ENCODE measurements at places on chromosomes 3 and 15.
A peak's percentile ranks its signal among the peaks of the same experiment; 100 is the strongest.

DNA sequence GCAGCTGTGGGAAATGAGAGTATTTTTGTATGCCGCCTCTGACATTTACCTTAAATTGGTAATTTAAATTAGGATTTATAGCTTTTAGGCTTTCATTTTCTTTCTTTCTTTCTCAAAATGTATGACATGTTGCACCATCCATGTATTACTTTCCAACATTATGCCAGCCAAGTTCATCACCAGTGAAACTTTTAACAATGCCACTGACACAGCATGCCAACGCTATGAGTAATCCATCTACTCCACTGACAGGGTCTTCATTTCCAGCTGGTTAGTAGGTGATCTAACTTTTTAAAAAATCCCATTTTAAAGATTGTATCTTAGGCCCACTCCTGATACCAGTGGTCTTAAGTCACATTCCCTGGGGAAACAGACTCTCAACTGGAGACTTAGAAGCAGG, 21.8 kb upstream of the CLDN16 start:
- DNase-seq, result no peak

DNA sequence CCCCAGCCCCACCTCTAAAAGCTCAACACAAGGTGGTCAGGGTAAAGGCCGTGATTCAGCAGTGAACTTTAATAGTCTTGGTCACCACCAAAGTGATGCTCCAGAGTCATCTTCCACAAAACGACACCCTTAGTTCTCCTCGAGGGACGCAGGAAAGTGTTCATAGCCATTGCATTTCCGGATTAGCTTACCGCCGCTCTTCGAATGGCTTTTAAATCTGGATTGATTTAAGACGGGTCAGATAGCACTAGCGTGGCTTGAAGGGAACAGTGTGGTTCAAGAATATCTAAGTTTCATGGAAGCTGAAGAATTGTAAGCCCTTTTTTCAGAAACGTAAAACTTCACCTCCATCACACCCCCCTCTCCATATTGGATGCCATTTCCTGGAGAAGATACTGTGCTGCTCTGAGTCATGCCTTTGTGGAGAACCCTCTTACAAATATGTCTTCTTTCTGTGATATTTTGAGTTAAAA, 829 bp downstream of the RNF7 start:
- no peak for DNase-seq

DNA sequence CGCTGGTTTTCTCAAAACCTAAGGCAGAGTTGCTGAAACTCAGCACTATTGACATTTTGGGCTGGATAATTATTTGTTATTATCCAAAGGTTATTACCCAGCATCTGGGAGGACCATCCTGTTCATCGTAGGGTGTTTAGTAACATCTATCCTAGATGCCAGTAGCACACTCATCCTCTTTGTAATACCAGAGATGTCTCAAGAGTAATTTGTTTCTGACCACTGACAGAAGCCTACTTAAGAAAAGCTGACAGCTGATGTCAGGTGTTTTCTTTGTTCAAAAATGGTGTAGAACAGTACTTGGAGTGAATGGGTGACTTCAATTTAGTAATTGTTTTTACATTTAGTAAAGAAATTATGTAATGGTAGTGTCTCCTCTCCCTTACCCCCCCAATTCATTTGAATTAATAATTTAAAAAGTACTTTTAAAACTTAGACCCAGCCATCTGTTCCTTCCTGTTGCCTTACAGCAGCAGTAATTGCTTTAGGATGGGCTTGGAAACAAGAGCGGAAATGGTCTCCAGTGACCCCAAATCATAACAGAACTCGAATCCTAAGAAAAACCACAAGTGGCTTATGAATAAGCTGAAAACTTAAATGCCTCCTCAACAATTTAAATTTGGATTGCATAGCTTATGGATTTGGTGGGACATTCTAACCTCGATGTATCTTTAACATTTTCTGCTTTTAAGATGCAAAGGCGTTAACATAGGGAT, 105.4 kb downstream of the PTPRG start:
- no peak for DNase-seq

DNA sequence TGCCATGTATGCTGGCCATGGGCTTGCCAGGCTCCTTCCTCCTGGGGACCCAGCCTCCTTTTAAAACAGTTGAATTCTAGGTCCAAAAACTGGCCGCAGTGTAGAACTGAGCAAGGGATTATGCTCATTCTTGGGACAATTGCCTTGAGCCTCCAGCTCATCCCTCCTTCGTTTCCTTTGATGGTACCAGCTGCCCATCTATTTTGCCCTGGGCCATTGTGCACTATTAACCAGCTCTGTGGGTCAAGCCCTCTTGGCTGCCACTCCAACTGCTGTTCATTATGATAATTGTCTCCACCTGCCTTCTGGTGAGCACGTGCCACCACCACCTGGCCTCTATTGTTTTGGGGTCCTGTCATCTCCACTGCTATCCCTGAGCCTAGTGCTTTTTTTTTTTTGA, 75.8 kb upstream of the SYN2 start:
- DNase-seq, result no peak

DNA sequence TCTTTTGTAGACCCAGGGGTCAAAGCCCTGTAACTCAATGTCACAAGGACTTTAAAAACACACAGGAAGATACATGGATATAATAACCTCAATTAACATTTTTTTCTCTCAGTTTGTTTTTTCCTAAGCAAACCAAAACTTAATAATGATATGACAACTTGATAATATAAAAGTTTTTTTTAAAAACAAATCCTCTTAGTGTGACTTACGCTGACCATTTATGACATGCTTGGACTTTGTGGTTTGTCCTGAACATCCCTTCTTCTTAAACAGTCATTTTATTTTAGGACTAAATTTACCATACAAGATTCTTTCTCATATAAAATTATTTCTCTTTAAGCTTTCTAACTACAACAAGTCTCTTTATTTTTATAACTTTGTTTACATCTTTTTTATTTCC, 25.4 kb upstream of the FAM3D start:
- DNase-seq, result peak; percentile 21

GRCh38 chr3:102511639-102512038, 76.8 kb downstream of the ZPLD1 start:
- DNase-seq, result no peak

- DNase-seq, result no peak
These were observed 25.0 kb downstream of the CEP70 start for GRCh38 chr3:138569090-138569489.

- DNase-seq, result no peak
These were observed 34.5 kb downstream of the RAB27A start for GRCh38 chr15:55254916-55255679.

GRCh38 chr15:80478075-80478474, 73.9 kb downstream of the ARNT2 start:
- DNase-seq, result no peak

DNA sequence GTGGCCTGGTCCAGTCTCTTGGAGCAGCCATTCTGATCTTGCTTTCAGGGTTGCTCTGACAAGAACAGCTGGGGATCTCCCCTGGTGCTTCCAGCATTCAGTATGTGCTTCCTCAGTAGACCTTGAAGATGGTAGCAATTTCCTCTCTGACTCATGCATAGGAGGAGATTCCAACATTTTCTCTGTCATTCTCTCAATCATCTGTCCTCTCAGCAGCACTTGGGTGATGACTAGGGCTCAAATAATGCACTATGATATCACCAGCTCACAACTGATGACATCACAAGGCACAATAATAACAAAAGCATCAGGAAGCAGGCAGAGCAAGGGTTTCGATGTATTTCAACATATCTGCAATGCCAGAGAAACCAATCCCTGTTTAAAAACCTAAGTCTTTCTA, 52.7 kb downstream of the NFKBIZ start:
- no peak for DNase-seq

GRCh38 chr3:177110895-177111294, 86.4 kb downstream of the TBL1XR1 start:
- no peak for DNase-seq

DNA sequence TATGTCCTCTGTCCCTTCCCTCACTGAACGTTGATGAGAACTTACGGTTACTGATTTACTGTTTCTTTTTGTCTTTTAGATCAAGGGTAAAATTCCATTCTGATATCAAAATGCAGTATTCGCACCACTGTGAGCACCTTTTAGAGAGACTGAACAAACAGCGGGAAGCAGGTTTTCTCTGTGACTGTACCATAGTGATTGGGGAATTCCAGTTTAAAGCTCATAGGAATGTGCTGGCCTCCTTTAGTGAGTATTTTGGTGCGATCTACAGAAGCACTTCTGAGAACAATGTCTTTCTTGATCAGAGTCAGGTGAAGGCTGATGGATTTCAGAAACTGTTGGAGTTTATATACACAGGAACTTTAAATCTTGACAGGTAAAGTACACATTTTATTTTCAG, 990 bp downstream of the MYNN start:
- no peak for DNase-seq

DNA sequence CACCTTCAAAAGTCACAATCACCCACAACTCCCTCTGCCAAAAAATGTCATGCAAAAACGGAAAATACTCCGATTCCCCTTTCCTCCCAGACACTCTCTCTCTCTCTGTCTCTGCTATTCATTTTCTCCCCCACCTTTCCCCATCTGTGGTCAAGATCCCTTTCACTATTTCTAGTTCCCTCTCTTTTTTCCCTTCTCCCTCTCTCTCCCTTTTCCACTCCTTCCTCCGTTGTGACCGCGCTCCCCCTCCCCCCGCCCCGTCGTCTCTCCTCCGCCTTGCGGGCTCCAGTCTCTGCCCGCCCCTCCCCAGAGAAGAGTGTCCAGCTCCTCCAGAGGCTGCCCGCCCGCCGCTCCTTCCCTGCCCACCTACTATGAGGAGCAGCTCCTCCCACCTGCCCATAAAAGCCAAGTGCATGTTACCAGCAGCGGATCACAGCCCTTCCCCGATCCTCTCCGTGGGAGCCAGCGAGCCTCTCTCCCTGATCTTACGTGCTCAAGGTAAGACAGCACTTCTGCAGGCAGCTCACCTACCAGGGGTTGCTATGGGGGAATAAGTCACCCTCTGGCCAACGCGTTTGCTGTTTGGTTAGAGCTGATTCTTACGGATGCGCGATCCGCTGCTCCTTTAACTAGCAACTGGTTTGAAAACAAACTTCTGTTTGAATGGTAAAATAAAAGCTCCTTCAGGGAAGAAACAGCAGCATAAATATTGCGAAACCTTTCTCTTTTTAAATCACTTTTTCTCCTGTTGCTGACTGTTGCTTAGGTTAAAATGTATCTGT, at the start of gene COL8A1:
COL8A1 (plus strand) TSS at position 428 of the 782 bp plus-strand sequence. CDS start 152,089 bp downstream, outside the sequence.
- DNase-seq, result peak; percentile 28

- DNase-seq, result no peak
These were observed 134.4 kb downstream of the TMCO5A start for GRCh38 chr15:38068626-38069391.

- DNase-seq, result no peak
These were observed 185.1 kb upstream of the SNTN start for GRCh38 chr3:63467392-63467791.

DNA sequence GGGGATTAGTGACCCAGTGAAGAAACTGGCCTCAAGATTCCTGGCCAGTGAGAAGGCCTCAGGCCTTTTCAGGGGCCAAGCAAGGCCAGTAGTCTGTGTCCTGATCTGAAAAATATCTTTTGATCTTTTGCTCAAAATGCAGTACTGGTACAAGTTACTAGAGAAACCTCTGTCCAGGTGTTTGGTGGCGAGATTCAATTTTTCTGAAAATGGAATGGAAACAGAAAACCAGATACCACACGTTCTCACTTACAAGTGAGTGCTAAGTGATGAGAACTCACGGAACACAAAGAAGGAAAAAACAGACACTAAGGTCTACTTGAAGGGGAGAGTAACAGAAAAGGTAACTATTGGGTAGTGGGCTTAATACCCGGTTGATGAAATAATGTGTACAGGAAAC, 463.4 kb downstream of the ZIC1 start:
- no peak for DNase-seq

DNA sequence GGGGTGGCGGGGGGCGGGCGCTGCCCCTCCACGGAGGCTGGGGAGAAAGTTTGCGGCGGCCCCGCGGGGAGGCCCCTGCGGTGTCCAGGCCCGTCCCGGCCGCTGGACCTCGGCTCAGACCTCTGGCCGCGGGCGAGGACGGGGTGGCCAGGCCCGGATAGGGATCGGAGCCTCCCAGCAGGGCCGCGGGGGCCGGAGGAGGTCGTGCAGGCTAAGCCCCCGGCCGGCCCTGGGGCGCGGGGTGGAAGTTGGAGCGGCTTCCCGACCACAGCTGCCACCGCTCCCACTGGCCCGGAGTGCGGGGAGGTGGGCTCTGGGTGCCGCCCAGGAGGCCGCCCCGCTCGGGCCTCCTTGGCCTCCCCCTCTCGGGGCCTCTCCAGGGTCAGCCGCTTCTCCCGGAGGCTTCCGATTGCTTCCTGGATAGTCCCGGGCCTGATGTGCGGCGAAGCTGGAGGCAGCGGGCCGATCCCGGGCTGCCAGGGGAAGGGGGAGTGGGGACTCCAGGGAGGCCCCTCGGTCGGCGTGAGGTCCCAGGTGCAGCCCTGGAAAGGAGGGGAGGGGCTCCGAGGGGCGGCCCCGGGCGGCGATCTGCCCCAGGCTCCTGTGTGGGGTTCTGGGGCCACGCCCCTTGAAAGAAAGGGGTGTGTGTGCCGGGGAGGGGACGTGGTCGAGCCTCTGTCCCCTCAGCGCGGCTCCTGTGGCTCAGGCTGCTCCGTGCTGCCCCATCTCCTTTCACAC, 907 bp downstream of the PLXNA1 start:
- DNase-seq, result peak; percentile 49

GRCh38 chr15:37682304-37682703, 252.1 kb upstream of the TMCO5A start:
- DNase-seq, result no peak

GRCh38 chr3:69739204-69740102, at the start of gene MITF:
MITF (plus strand) TSS chr3:69739464; CDS start chr3:69739598, 134 bp downstream.
- DNase-seq, result peak; percentile 89

GRCh38 chr3:18656866-18657265, 231.7 kb upstream of the SATB1 start:
- DNase-seq, result no peak

DNA sequence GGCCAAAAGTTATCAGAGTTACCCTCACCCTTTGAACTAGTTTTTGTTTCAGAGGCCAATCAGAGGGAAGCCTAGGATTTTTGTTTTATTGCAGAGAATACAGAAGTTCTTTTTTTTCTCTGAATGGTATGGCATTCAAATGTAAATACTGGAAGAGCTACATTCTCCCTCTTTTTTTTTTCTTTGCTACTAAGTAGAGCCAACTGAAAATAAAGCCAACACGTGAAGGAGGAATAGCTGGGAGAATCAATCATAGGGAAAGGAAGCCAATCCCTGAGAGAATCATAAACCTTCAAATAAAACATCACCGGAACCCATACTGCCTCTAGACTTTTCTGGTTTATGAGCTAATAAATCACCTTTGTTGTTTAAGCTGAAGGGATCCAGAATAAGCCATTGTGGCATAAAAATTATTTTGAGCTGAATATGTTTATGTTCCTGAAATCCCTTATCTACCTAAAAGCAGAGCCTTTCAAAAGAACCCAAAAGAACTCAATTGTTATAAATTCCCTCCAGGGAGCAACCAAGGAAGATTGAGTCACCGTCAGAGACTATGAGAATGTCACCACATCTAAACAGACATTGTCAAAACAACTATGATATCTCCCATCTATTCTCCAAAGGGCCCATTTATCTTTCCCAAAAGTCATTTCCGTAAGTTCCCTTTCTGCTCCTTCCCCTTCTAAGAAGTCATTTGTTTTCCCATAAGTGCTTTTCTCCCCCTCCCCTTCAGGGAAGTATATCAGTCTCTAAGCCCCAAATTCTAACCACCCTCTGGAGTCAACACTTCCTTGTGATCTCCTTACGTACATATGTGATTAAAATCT, 3.8 kb upstream of the ZNF280D start:
- DNase-seq, result no peak

GRCh38 chr3:12714278-12714677, 44.8 kb downstream of the TMEM40 start:
- DNase-seq, result no peak

Data from endothelial cell (in vitro differentiated cells).